Parietal lobe (tissue), 2 donors: ENCODE measurements at places on chromosomes 16 and 17. TPM values are rescaled to one million over a fixed set of nuclear protein-coding genes. Genes with fewer than 3 reads are reported as not detected.

Gene TMEM256
- 42.9 TPM for total RNA-seq

Gene IGFBP4
- 7.8 TPM for total RNA-seq

Gene CCDC144A
- 84.8 TPM for total RNA-seq

Gene JUP
- total RNA-seq: 65.7 TPM

Gene SDR42E1
- total RNA-seq: not detected

Gene RAI1
- total RNA-seq: 36.3 TPM

Gene DPEP1
- 4.1 TPM for total RNA-seq
